ENCODE measurements at places on chromosomes 12 and 14.

- H3K4me3 ChIP-seq: no peak overlapping the region
- peaks cover 20% of the 10 kb centered on the region for H3K27me3 ChIP-seq
- H3K36me3 ChIP-seq: no peaks in the 10 kb centered on the region
- H3K4me1 ChIP-seq: no peaks in the 10 kb centered on the region
- DNase-seq: no peak
- H3K27ac ChIP-seq: no peak overlapping the region
Measured at GRCh38 chr12:117718141-117718540, 250.6 kb downstream of the KSR2 start.

GRCh38 chr12:76470028-76470939 lies 89.3 kb downstream of the OSBPL8 start:
- H3K36me3 ChIP-seq: peaks cover 2% of the 10 kb centered on the region
- no peaks in the 10 kb centered on the region for H3K4me1 ChIP-seq
- no peak overlapping the region for H3K27ac ChIP-seq
- H3K4me3 ChIP-seq: no peak overlapping the region
- no peak for DNase-seq

DNA sequence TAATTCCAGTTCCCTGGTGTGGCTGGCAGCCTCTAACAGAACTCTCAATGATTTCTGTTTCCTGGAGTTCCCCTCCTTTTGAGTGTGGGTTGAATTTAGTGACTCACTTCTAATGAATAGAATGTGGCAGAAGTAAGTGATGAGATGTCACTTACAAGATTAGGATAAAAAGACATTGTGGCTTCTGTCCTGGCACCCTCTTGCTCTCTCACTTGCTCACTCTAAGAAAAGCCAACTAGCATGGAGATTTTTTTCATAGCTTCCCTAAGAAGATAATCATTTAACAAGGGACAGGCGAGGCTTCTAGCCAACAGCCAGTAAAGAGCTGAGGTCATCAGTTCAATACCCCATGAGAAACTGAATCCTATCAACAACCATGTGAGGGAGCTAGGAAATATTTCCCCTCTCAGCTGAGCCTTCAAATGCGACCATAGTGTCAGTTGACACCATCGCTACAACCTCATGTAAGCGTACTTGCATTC lies 156.7 kb downstream of the TMTC3 start:
- peak overlapping the region; percentile 53 for H3K27ac ChIP-seq
- H3K36me3 ChIP-seq: no peaks in the 10 kb centered on the region
- no peak overlapping the region for H3K4me3 ChIP-seq
- H3K27me3 ChIP-seq: no peaks in the 10 kb centered on the region

DNA sequence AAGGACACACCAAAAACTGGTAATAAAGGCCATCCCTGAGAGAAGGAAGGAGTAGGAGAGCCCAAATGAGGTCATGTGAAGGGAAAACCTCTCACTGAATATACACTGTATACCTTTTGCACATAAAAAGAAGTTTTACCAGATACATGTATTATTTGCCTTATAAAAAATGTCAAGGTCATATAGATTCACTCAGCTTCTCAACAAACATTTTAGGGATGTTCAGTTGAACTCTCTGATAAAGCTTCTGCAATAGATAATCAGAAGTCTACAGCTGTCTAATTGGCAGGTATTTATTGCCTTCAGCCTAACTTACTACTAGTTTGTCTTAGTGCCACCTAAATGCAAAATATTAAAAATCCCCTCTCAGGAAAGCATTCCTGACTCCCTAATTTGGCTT lies 8.7 kb downstream of the SLC11A2 start:
- H3K27me3 ChIP-seq: no peaks in the 10 kb centered on the region
- no peaks in the 10 kb centered on the region for H3K36me3 ChIP-seq
- DNase-seq: no peak
- H3K4me3 ChIP-seq: no peak overlapping the region
- H3K4me1 ChIP-seq: peaks cover 14% of the 10 kb centered on the region

- peaks cover 28% of the 10 kb centered on the region for H3K4me1 ChIP-seq
- peak overlapping the region; percentile 90 for H3K4me3 ChIP-seq
- H3K27me3 ChIP-seq: no peaks in the 10 kb centered on the region
- peaks cover 27% of the 10 kb centered on the region for H3K36me3 ChIP-seq
- peak overlapping the region; percentile 96 for H3K27ac ChIP-seq
Measured at GRCh38 chr12:122753319-122753650, 661 bp downstream of the DENR start.

DNA sequence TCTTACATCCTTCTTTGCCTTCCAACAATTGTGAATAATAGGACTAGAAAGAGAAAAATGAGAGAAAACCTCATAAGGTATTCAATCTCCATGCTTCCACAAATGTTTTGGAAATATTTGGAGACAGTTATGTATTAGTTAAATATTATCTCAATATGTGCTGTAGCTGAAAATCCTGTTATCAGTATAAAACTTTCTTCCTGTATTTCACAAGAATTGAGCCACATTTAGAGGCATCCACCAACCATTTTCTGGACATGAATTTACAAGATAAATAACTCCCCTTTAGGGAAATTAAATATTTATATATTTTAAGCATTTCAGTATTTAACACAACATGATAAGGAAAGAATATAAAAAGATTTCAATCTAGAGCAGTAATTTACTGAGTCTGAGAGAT lies 200.3 kb downstream of the GPHN start:
- no peak overlapping the region for H3K27ac ChIP-seq
- no peaks in the 10 kb centered on the region for H3K4me1 ChIP-seq
- no peak overlapping the region for H3K4me3 ChIP-seq

GRCh38 chr14:66635435-66635834 lies 127.5 kb downstream of the GPHN start:
- DNase-seq: no peak
- no peaks in the 10 kb centered on the region for H3K36me3 ChIP-seq
- no peak overlapping the region for H3K27ac ChIP-seq
- H3K27me3 ChIP-seq: no peaks in the 10 kb centered on the region
- peaks cover 7% of the 10 kb centered on the region for H3K4me1 ChIP-seq

- H3K4me3 ChIP-seq: peak overlapping the region; percentile 27
- H3K27me3 ChIP-seq: no peaks in the 10 kb centered on the region
- DNase-seq: no peak
- peak overlapping the region; percentile 79 for H3K27ac ChIP-seq
- peaks cover 7% of the 10 kb centered on the region for H3K36me3 ChIP-seq
Measured at GRCh38 chr12:62760779-62761178, 174.2 kb downstream of the PPM1H start.

GRCh38 chr14:54567224-54567638 lies 303 bp downstream of the SAMD4A start:
- peaks cover 26% of the 10 kb centered on the region for H3K27me3 ChIP-seq
- H3K36me3 ChIP-seq: peaks cover 3% of the 10 kb centered on the region
- peaks cover 14% of the 10 kb centered on the region for H3K4me1 ChIP-seq

- H3K4me3 ChIP-seq: no peak overlapping the region
- H3K27me3 ChIP-seq: no peaks in the 10 kb centered on the region
- no peak overlapping the region for H3K27ac ChIP-seq
- no peak for DNase-seq
- H3K4me1 ChIP-seq: no peaks in the 10 kb centered on the region
Measured at GRCh38 chr12:16513231-16513630, 92.7 kb downstream of the LMO3 start.

- H3K27ac ChIP-seq: no peak overlapping the region
- H3K4me1 ChIP-seq: no peaks in the 10 kb centered on the region
- no peak overlapping the region for H3K4me3 ChIP-seq
Measured at GRCh38 chr12:92955997-92956663, 27.0 kb upstream of the EEA1 start.

- no peak overlapping the region for H3K27ac ChIP-seq
- no peak overlapping the region for H3K4me3 ChIP-seq
- peaks cover 2% of the 10 kb centered on the region for H3K4me1 ChIP-seq
- DNase-seq: no peak
- H3K27me3 ChIP-seq: peaks cover 3% of the 10 kb centered on the region
Measured at GRCh38 chr12:105672121-105672975, 341.9 kb downstream of the C12orf75 start.

DNA sequence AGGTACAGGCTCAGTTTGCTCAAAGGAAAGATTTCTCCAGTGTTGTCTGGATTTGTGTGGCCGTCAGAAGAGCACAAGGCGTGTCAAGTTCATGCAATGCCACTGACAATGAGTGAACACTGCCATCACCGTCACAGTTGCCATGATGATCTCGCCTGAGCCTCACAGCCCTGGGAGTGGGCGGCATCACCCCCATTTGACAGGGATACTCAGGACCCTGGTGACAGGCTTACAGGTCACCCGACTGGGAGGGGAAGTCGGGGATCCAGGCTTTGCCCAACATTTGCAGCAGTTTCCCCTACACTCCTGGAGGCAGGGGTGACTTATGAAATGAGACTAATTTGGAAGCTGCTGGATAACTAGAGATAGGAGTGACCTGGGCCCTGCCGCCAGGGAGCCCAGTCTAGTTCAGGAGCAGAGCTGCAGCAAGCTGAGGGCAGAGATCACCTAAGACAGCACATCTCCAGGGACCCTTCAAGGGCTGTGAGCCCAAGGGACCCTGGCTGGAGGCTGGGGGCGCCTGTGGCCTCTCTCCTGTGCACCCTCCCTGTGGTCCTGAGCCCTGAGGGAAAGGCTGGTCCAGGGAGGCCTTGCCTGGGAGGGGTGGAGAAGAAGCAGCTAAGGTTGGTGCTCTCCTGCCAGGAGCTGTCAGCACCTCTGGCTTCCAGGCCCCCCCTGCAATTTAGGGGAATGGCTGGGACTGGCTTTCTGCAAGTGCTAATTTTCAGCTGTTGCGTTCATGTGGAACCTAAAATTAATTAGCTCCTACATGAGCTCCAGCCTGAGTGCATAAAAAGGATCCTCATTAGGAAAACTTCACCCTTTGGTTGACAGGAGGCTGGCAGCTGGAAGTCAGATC lies 32.4 kb upstream of the BEGAIN start:
- no peak for DNase-seq
- H3K36me3 ChIP-seq: no peaks in the 10 kb centered on the region
- no peak overlapping the region for H3K4me3 ChIP-seq

DNA sequence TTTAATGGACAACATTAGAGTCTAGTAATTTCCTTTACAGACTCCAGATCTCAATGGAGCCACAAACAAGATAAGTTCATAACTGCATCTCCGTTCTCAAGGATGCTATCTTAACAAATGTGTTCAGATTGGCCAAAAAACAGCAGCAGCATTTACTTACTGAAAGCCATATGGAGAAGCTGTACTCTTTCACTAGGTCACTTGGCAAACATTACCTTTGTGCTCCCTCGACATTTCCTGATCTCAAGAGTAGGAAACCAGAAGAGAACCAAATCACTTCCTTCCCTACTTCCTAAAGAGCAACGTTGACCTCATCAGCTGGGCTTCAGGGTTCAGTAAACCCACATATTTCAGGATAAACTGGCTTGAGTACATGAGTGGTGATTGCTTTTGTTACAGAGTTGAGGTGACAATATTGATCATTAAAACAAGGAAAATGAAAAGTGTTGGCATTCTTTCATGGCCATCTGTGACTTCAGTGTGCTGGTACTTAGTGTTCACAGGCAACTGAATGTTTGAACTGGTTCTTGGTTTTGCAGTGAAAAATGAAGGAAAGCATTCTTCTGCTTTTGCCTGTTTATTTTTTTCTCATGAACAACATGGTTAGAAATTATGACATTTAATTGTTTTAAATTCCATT lies 449.6 kb downstream of the TMEM117 start:
- no peaks in the 10 kb centered on the region for H3K27me3 ChIP-seq
- H3K4me1 ChIP-seq: no peaks in the 10 kb centered on the region
- no peak for DNase-seq
- H3K4me3 ChIP-seq: no peak overlapping the region

DNA sequence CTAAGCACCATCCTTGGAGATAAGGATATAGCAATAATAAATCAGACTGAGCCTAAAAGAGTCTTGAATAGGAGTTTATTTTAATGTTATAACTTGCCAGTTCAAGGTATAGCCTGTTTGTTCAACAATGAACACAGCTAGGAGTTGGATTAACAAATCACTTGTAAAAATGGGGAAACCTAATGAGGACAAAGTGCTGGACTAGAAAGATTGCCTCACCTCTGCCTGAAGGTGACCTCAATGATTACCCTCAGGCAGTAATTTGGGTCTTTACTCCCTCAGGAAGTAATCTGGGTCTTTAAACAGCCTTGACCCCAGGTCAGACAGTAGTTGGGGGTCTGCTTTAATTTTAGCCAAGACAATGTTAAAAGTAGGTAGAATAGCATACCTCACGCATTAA lies 35.5 kb upstream of the CDKL1 start:
- H3K4me1 ChIP-seq: peaks cover 14% of the 10 kb centered on the region
- H3K36me3 ChIP-seq: peaks cover 25% of the 10 kb centered on the region
- no peak overlapping the region for H3K27ac ChIP-seq
- no peak for DNase-seq
- H3K4me3 ChIP-seq: no peak overlapping the region
- H3K27me3 ChIP-seq: no peaks in the 10 kb centered on the region

GRCh38 chr14:90664911-90665310 lies 151.3 kb downstream of the TTC7B start:
- no peaks in the 10 kb centered on the region for H3K27me3 ChIP-seq
- H3K4me3 ChIP-seq: no peak overlapping the region
- H3K27ac ChIP-seq: no peak overlapping the region
- H3K4me1 ChIP-seq: no peaks in the 10 kb centered on the region
- DNase-seq: no peak

GRCh38 chr12:40644708-40645107 lies 47.5 kb upstream of the CNTN1 start:
- DNase-seq: no peak

DNA sequence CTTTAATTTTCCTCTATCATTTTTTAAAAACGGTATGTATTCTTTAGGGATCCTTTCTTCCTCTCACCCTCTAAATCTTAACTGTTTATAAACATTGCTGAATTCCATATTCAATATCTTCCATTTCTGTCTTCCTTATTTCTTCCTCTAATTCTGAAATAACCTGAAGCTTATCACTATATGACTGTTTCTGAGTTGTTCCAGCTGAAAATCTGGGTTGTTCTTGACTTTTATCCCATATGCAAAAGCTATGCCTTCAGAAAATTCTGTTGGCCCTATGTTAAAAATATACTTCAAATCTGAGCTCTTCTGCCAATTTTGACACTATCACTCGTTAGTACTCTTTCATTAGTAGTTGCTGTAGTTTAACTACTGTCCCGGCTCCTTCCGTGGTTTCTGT lies 970.3 kb downstream of the BCL11B start:
- H3K4me3 ChIP-seq: no peak overlapping the region
- H3K36me3 ChIP-seq: no peaks in the 10 kb centered on the region
- DNase-seq: no peak

Measured in progenitor cell of endocrine pancreas (in vitro differentiated cells).